ENCODE measurements at places on chromosomes 2 and 18.

GRCh38 chr18:30566877-30567276 lies 475.7 kb downstream of the DSC3 start:
- no peak for DNase-seq

DNA sequence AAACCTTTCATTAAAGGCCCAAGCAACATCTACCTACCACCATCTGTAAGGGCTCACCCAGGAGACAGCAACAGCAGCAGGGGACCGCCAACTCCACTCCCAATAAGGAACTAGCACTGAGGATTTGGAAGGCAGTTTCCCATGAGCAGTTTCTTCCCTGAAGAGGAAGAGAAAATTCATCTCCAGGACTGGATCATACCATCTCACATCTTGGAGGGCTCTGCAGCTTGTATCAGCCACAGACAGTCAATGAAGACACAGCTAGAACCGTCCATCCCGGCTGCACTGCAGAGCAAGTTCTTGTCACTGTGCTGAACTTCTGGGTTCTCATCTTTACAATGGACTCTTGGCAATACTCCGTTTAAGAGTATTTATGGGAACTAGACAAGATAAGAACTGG lies 2.8 kb upstream of the GYPC start:
- no peak for DNase-seq

GRCh38 chr2:69601179-69601612 lies 42.3 kb downstream of the AAK1 start:
- no peak for DNase-seq

- no peak for DNase-seq
Measured at GRCh38 chr2:163157891-163158496, 319.4 kb upstream of the KCNH7 start.

- DNase-seq, result peak; percentile 64
Measured at GRCh38 chr2:200901459-200902072, 12.4 kb downstream of the NIF3L1 start.

DNA sequence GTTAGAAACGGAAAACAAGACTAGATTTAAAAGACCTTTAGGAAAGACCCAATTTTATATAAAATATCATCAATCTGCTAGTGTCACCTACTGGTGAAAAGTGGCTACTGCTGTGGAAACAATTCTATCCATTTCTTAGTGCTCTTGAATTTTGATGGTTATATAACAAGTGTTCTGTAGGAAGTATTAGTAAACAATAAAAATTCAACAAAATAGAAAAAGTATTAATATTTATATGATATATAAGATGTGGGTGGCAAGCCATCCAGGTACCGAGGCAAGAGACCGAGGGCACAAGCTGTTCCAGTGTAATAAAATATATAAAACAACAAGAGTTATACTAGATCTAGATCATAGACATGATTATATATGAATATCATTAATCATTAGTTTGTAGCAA lies 6.2 kb upstream of the TMEM87B start:
- DNase-seq, result no peak

DNA sequence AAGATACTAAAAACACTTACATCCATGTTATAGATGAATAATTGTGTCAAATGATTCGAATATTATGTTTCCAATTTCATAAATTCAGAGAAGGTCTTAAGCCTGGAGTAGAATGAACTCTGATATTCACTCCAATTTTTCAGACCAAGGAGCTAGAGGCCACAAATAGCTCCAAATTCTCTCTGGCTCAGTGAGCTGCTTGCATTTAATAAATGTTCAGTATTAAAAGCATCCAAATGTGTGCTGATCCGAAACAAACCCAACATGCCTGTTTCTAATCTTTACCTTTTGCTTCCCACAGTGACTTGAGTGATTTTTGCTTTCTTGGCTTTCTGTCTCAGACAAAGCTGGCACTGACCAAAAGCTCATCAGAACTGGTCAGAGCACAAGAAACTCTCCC lies 291.4 kb downstream of the CCDC85A start:
- DNase-seq, result no peak

DNA sequence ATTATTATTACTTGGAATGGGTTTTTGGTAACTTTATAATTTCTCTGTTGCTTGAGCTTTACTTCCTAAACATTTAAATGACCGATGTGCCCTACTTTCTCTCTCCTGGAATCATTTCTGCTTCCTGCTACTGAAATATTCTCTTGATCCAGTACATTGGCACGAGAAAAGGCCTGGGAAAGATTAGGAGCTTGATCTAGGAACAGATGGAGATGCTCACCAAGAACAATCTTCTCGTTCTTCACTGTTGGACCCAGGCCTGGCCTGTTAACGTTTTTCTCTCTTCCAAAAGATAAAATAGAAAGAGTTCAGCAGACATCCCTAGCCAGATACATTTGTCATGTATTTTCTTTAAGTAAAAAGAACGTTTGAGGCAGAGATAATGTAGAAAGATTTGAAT lies 1356.8 kb upstream of the CRIM1 start:
- DNase-seq, result no peak

GRCh38 chr2:204533629-204534370 lies 11.5 kb upstream of the PARD3B start:
- no peak for DNase-seq

GRCh38 chr2:225037415-225038230 lies 4.6 kb downstream of the DOCK10 start:
- no peak for DNase-seq

DNA sequence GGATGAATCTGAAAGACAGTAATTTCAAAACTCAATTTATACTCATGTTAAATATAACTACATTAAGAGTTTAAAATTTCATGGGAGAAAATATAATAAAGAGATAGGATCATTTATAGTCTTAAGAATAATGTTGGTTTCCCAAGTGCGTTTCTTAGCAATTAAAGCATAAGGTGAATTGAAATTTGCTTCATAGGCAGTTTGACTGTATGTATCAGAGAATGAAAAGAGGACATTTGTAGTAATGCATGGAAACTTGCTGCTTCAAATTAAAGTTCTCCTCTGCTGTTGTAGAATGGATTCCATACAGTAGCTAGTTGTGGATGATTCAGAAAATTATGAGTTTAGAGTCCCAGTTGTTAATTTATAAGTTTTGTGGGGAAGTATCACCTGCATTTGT lies 68.1 kb downstream of the NUP35 start:
- no peak for DNase-seq

- DNase-seq, result no peak
Measured at GRCh38 chr2:27583390-27583915, 611 bp downstream of the ZNF512 start.

DNA sequence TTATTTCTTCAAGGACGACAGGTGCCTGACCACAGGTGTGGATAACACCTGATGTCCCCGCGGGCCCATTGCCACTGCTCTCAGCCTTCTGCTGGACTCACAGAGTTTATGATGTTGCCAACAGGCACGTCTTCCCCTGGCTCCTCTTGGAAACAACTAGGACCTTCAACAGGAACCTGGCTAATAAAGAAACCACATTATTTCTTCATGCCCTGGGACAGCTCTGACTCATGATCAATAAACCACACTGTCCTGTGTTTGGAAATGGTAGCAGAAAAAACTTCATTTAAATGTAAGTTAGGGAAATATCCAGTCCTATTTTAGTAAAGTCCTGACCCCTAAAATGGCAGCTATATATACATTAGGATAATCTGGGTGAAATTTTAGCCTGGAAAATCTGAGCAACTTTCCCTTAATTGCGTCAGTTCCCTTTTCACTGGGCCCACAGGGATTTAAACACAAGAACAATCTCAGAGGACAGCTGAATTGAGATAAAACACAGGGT lies 158.9 kb downstream of the VAPA start:
- DNase-seq, result no peak

DNA sequence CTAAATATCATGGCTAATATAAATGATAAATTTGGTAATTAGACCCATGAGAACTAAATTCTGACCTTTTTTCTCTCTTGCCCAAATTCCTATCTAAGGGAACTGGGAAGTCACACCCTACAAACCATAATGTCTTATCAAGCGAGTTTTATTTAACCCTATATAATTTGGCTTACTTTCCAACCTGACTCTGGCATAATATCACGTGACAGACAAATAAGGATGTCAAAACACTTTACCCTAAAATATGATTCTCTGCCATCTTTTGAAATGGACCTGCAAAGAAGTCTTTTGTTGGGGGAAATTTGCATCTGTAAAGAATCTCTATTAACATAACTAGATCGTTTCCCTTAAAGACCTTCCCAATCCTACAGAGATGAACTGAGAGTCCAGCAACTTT lies 1823.5 kb upstream of the LRRTM1 start:
- no peak for DNase-seq

- peak; percentile 44 for DNase-seq
Measured at GRCh38 chr2:28821295-28821958, 10.8 kb downstream of the SPDYA start.

GRCh38 chr2:189952536-189953109 lies 109.9 kb downstream of the MSTN start:
- DNase-seq, result no peak

DNA sequence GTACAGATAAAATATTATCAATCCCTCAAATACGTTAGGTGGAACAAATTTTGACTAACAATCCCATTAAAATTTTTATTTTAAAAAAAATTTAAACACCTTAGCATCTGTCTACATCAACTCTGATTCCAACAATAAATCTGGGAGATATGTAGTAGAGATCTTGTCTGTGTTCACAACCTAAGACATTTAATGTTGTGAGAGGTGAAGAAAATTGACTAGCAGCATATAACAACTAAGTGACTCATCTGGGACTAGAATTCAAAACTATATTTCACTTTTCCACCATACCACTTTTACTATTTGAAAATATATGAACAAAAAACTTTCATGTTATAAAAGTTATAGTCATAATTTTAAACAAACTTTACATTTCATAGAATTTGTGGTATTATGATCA lies 97.9 kb downstream of the ATAD2B start:
- DNase-seq, result no peak

GRCh38 chr2:72115110-72116080 lies 32.3 kb downstream of the CYP26B1 start:
- peak; percentile 67 for DNase-seq

DNA sequence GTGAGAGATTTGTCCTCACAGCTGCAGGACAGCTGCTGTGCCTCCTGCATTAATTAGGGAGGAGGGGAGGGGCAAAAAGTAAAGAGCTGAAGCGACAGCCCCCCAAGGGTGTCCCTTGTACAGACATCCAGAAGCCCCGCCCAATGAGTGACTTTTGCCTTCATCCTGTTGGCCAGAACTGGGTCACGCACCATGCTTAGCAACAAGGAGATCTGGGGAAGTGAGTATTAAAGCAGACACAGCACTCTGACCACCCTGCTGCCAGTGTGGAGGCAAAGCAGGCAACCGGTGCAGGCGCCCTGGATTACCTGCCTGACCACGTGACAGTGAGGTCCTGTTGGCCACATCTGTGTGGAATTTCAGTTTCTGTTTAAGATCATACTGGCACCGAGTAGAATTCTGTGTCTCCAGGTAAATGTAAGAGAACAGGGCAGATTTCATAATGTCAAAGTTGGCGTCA lies 21.5 kb upstream of the BIN1 start:
- no peak for DNase-seq

DNA sequence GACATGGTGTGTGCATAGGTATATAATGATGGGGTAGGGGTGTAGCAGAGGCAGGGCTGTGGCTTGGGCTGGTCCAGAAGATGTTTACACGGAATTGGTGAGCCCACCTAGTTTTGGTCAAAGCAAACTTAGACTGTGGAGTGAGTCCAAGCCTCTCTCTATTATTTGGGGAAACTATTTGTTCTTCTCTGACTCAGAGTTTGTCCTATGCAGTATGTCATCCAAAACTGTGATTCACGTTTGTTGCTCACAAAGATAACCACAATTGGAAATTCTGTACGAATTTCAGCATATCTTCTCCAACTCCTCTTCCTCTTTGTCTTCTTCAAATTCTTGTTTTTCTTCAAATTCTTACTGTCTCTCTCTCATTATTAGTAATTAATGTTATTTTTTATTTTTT lies 292.9 kb downstream of the XIRP2 start:
- no peak for DNase-seq

DNA sequence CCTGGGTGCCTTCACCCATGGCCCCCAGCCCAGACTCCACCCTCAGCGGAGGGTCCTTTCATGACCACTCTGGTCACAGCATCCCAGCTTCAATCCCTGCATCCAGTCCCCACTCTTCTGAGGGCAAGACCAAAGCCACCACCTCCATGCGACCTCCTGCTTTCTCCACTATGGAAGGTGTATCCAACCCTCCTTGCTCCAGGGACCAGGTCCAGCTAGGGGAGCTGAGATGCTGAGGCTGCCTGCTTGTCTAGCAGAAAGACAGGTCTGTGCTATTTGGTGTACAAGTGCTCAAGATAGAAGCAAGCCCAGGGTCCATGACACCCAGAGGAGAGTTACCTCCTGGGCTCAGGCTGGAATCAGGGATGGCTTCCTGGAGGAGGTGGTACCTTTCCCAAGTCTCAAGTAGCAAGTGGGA lies 73.8 kb upstream of the RAB6C start:
- no peak for DNase-seq

DNA sequence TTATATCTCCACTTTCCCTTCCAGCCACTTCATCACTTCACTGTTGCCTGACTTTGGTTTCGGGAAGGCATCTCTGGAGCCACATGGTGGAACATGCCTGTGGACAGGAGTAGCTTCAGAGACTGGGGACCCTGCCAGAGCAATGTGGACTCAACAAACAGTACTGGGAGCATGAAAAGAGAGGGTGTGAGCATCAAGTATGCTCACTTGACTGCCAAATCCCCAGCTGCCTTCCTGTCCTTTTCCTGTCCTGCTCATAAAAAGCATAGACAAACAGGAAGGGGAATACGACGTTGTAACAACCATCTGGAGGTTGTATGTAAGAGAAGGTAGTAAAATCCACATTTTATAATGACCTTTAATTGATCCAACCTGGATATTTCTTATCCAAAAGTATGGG lies 61.3 kb upstream of the CSRNP3 start:
- DNase-seq, result peak; percentile 58

GRCh38 chr2:237556773-237557632 lies 9.4 kb upstream of the PRLH start:
- no peak for DNase-seq

- DNase-seq, result no peak
Measured at GRCh38 chr18:53859764-53860163, 364.7 kb downstream of the MBD2 start.

DNA sequence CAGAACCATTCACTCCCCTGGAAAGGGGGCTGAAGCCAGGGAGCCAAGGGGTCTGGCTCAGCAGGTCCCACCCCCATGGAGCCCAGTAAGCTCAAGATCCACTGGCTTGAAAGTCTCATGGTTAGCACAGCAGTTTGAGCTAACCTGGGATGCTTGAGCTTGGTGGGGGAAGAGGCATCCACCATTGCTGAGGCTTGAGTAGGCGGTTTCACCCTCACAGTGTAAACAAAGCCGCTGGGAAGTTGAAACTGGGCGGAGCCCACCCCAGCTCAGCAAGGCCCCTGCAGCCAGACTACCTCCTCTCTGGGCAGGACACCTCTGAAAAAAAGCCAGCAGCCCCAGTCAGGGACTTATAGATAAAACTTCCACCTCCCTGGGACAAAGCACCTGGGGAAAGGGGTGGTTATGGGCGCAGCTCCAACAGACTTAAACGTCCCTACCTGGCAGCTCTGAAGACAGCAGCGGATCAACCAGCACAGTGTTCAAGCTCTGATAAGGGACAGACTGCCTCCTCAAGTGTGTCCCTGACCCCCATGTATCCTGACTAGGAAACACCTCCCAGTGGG lies 14.7 kb upstream of the TTC32 start:
- DNase-seq, result no peak
